ENCODE measurements at places on chromosomes 1 and 21.

GRCh38 chr1:44602634-44603628, 71.3 kb downstream of the TMEM53 start:
- no peak for DNase-seq

- no peak for DNase-seq
These were observed 143.7 kb downstream of the PLPP3 start for GRCh38 chr1:56435434-56436262.

- DNase-seq, result no peak
These were observed 32.2 kb upstream of the SLC2A1 start for GRCh38 chr1:42990757-42991346.

GRCh38 chr1:147539122-147539575, 2.2 kb upstream of the BCL9 start:
- DNase-seq, result no peak

- DNase-seq, result no peak
These were observed 133.6 kb upstream of the ATP1B1 start for GRCh38 chr1:168972887-168973286.

DNA sequence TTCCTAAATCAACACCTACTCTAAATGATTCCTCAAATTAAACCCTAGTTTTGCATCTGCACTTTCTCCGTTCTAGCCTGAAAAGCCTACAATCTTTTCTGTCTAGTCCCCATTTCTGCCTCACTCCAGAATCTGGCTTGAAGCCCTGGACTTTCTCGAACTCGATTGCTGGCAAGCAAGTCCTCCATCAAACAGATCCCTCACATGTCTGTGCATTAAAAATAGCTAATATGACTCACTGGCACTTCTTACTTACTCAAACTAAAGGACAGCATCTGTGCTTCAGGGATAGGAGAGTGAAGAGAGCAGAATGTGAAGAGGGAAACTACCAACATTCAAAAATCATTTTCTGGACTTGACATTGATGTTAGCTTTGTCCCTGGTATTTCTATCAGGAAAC, 51.8 kb upstream of the CXADR start:
- no peak for DNase-seq

- DNase-seq, result no peak
These were observed 3.0 kb upstream of the SUCO start for GRCh38 chr1:172530000-172530399.

- no peak for DNase-seq
These were observed 8.6 kb downstream of the SEMA6C start for GRCh38 chr1:151137789-151138188.

DNA sequence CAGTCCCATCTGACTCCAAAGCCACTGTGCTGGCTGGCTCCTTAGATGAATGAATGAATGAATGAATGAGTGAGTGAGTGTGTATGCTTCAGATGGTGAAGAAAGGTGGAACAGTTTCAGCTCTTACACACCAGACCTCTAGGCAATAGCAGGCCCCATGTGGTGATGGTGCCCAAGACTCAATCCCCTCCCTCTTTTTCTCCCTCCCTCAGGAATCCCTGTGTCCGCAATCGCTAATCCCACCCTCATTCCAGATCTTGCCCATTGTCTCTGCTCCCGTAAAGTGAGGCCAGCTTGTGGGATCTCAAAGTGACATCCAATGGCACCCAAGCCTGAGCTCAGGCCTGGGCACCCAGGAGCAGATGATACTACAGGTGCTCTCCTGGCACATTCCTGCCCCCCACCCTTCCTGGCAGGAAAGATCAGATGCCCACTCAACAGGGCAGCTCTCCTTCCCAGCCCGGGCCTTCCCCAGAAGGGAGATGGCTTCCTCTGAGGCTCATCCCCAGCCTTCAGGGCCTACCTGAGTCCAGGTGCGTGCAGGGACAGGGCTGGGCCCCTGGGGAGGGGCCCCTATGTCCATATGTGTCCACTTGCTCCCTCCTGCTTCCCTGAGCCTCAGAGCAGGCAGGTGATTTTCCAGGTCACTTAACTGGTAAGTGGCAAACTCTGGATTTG, 106.4 kb downstream of the HMGB4 start:
- no peak for DNase-seq

DNA sequence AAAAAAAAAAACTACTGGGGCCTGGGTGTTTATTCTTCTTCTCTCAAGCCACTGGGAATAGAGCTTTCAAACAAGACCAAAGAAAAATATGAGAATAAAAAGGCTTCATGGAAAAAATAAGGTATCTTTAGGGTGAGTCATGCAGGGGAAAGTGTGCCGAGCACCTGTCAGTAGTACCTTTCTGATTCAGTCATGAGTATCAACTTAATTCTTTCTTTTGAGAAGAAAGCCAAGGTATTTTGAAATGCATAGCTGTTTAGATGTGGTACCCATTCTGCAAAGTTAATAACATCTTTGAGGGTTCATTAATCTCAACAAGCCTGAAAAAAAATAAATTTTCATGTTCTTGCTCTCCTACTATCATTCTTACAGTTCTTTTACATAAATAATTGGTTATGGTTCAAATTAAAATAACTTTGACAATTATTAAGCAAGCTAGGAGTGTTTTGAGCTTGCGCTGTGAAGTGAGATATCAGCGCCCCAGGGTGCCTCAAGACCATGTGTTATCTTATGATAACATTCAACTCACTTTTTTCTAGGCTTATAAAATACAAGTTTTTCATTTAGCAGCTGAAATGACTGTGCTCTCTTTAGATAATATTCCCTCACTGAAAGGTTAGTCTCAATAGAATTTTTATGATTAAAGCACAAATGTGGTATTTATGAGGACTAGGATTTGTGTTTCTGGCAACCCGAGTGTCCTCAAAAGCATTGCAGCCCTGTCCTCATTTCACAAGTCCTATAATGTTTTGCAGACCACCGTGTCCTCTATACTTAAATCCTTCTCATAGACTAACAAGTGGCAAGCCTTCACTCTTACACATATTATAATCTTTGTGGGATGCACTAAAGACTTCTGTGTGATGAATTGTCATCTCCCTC, 138.6 kb downstream of the SLC44A5 start:
- DNase-seq, result no peak

- DNase-seq, result no peak
These were observed 478 bp downstream of the C2CD2 start for GRCh38 chr21:41953249-41953830.

- DNase-seq, result no peak
These were observed 28.6 kb downstream of the CD247 start for GRCh38 chr1:167489571-167490340.

- DNase-seq, result peak; percentile 14
These were observed 38.2 kb upstream of the CSF3R start for GRCh38 chr1:36520771-36521420.

GRCh38 chr21:17795146-17796036, 23.8 kb downstream of the C21orf91 start:
- DNase-seq, result no peak

Data from NCI-H1436 treated with DMSO at 0.1 percent for 48 hours (cell line).